ENCODE measurements at places on chromosomes 2 and 18.

- DNase-seq = peak; percentile 44
Observed at GRCh38 chr18:8603663-8604520, 5.3 kb upstream of the RAB12 start.

DNA sequence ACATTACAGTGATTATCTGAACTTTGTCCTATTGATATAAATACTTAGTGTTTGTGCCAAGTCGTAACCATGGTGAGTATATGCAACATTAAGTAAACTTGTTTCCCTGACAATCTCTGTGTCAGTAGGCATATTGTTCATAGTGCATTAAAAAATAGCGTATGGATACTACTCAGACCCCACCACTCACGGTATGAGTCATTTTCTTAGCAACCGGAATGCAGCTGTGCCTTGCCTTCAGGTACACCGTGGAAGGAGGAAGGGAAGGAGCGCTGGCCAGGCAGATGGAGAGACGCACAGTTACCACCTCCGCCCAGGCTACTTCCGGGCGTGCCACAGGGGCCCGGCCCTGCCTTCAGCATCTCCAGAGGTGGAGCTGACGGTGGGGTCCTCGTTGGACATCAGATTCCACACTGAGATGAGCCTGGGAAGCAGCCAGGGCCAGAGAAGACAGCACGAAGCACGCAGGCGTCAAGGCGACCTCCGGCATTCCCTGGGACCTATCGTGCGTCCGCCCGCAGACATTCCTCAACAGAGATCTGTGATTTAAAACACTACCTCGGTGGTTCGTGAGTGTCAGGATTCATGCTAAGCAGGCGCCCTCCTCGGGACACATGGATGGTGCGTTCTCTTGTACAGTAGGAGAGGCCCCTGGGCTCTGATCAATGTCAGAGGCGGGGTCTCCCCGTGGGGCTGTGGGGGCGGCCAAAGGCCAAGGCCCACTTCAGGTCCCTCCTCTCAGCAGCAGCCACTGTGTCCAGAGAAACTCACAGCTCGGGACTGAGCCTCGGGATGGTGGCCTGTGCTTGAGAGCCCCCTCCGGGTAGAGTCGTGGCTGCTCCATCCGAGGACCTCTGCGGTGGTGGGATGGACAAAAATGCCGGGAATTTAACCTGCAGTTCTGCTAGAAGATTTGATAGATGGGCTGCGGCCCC is 82.2 kb upstream of the HDAC4 start:
- DNase-seq = no peak

- DNase-seq = no peak
Observed at GRCh38 chr2:63679252-63679855, 90.6 kb downstream of the MDH1 start.

- DNase-seq = no peak
Observed at GRCh38 chr2:235752846-235753245, 259.0 kb downstream of the AGAP1 start.

DNA sequence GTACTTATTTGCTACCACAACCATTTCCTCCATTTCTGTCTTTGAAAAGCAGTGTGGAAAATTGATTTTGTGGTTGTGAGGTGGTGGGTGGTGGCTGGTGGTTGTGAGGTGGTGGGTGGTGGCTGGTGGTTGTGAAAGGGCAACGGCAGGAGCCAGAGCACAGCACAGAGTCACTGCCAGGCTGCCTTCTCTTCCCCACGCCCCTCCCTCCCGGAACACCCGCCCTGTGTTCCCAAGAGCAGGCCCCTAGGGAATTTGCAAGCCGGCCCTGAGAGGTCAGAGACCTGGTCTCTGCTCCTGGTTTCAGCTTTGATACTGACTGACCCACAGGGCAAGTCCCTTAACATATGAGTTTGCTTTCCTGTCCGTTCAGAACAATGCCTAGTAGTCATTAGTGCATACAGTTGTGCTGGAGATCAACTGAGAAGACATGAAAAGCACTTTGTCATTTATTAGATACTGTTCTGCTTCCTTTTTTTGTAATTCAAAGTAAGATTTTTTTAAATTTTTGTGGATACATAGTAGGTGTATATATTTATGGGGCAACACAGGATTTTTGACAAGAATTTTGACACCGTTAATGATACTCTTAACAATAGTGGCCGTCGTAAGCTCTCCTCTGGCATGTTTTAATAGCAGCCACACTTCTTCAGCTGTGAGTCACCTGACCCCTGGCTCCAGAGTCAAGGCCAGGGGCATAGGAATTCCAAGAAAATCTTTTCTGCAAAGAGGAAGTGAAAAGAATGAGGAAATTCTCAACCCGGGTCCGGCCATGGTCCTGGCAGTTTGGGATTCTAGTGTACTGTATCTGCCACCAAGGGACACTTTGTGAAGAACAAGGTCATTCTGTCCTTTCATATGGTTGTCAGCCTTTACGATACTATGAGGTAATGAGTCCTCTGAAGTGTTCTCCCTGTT is 53.2 kb downstream of the ITGA6 start:
- no peak for DNase-seq

DNA sequence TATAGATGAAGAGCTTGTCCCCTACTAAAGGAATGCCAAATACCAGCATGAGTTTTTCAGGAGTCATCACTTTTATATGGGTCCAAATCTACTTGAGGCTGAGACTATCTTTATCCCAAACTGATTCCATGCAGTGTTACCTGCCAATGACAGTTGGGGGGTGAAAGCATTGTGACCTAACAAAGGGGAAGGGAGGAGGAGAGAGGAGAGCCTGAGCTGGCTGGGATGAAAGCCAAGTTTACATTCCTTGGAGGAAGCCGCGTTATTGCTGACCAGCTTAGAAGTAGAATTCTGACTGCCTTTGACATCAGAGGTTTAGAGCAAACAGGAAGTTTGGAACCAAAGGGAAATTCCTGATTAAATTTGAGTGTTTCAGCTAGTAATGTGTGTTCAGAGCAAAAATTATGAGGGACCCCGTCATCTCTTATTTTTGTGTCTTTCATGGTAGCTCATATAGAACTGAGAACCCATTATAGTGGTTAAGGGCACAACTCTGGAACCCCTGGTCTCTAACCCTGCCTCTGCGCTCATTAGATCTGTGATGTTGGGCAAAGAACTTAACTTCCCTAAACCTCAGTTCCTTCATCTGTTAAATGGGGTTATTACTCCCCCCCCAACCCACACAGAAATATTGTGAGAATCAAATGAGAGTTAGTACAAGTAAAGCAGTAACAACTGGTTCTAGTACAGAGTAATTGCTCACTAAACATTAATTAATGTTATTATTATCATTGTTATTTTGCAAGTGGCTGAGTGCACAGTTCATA is 199.3 kb upstream of the EPAS1 start:
- DNase-seq = peak; percentile 90

DNA sequence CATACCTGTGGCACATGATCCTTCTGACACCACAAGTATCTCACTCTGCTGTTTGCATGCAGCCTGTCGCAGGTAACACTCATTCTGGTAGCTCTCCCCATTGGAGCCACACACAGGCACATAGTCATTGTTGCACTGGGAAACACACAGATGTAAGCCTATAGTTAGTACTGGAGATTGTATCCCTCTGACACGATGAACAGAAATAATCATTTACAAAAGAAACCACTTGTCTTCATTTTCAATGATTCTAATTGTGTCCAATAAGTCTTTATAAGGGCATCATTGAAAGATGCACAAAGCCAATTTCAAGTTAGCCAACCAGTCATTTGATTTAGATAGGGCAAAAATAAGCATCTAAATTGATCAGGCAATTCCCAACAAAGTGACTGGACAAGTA is 10.4 kb downstream of the TMEFF2 start:
- DNase-seq = no peak

DNA sequence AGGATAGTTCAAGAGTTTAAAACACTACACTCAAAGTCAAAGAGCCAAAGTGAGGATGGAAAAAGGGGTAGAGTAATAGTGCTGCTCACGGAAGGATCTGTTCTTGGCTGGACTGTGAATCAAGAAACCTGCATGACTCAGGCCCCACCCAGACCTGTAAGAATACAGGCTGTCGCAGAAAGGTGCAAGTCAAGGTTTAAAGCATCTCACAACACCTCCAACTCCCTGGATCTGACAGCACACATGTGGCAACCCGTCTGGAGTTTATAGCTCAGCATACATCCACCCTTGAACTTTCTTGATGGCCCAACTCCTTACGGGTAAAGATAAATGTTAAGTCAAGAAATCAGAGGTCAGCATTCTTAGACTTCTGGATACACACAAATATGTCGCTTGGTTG is 6.3 kb downstream of the KIAA2012 start:
- DNase-seq = no peak

DNA sequence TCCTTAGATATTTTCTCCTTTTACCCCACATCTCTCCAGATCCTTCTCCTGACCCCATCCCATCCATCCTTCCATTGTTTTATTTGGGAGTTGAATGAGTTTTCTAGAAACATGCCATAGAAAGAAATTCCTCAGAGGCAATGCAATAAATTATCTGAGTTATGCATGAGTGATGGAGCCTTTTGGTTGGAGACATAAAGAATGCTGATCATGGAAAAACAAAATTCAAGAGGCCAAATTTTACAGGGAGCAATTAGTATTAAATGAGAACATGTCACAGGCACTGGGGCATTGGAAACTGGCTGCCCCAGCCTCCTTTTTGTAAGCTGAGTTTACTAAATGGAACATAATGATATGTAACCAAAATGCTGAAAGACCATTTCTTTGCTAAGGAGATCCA is 74.2 kb upstream of the LCLAT1 start:
- no peak for DNase-seq

GRCh38 chr2:130341562-130342019 is 1.1 kb upstream of the IMP4 start:
- no peak for DNase-seq

GRCh38 chr2:133262893-133263292 is 305.4 kb downstream of the NCKAP5 start:
- no peak for DNase-seq

All from suppressor macrophage (primary cell).